ENCODE measurements at places on chromosomes 5 and 9.

GRCh38 chr5:1757511-1757910 is 42.1 kb downstream of the MRPL36 start:
- no peak for DNase-seq

GRCh38 chr5:112614285-112614684 is 123.4 kb upstream of the APC start:
- DNase-seq, result no peak

GRCh38 chr9:97711223-97711626 is 14.1 kb upstream of the XPA start:
- no peak for DNase-seq

GRCh38 chr9:90983394-90983793 is 181.8 kb downstream of the SYK start:
- DNase-seq, result no peak

GRCh38 chr5:76455531-76456133 is 52.5 kb downstream of the IQGAP2 start:
- no peak for DNase-seq

GRCh38 chr5:54325610-54326311 is 15.4 kb upstream of the ARL15 start:
- DNase-seq, result no peak

GRCh38 chr5:110536120-110537115 is 190.1 kb downstream of the TMEM232 start:
- DNase-seq, result no peak

- no peak for DNase-seq
Observed at GRCh38 chr5:116573279-116573701, 1.3 kb downstream of the SEMA6A start.

GRCh38 chr9:128340691-128341434 is 536 bp downstream of the SLC27A4 start:
- DNase-seq, result no peak

DNA sequence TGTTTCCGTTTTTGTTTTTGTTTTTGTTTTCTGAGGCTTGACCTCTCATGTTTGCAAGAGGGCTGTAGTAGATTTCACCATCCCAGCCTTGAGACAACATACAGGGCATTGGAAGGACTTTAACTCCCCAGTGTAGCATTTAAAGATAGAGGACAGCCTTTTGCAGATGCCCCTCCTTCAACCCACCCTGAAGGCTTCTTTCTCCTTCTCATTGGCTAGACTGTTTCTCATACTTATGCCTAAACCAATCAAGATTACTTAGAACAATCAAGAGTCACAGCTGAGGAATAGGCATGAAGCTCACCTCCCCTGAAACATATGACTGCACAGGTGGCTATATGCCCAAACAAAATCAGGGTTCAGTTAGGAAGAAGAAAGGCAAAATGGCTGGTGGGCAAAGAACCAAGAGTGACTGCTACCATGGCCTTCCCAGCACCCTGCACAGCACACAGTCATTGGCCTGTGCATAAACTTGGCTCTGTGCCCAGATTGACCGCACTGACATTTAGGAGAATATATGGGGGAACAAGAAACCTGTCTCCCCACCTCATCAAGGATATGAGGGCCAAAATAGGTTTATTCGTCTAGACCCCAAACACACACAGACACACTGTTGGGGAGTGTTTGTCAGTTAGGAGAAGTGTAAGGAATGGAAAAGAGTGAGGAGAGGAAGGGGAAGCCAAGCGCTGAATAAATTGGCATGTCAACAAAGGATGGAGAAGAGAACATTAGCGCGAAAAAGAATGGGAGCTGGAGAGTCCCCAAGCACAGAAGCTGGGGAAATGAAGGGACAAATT is 137.3 kb upstream of the RANBP3L start:
- no peak for DNase-seq

GRCh38 chr9:132588098-132588497 is 5.7 kb downstream of the BARHL1 start:
- DNase-seq, result no peak

DNA sequence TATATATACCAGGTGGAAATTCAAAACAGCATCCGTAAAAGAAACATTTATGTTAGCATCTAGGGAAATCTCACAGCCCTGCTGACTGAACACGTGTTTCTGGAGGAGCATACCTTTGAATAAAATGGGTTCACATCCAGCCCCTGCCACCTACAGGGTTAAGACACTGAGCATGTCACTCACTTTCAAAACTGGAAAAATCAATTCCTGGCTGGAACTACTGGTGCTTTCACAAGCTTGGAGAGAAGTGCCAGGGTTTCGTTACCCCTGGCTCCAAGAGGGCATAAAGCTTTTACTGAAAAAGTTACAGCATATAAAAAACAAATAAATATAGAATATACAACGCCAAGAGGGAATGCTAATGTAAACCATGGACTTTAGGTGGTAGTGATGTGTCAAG is 48.0 kb downstream of the SERINC5 start:
- no peak for DNase-seq

GRCh38 chr9:27059412-27059811 is 49.6 kb upstream of the TEK start:
- no peak for DNase-seq

DNA sequence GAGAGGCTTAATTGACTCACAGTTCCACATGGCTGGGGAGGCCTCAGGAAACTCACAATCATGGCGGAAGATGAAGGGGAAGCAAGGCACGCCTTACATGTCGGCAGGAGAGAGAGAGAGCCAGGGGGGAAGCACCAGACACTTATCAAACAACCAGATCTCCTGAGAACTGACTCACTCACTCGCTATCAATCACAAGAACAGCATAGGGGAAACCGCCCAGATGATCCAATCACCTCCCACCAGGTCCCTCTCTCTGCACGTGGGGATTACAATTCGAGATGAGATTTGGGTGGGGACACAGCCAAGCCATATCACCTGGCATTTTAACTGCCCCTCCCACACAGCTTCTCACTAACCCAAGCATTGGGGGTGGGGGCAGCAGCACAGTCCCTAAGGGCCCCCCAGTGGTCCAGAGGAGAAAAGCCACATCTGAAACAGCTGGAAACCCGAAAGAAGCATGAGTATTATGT is 76.1 kb upstream of the ASS1 start:
- DNase-seq, result no peak

DNA sequence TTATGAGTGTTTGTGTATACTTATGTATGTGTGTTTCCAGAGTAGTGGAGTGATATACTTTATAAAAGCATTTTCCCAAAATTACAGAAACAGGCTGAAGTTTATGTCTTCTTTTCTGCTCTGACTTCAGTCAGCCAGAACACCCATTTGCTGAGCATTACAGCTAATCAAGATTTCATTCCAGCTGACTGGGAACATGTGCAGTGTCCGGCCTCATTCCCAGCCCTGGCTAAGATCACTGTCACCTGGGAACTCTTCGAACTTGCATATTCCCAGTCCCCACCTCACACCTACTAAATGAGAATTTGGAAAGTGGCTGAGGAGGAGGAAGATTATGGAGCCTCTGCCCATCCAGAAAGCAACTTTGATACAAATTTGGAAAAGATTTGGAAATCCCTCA is 90.8 kb upstream of the PRRC1 start:
- no peak for DNase-seq

DNA sequence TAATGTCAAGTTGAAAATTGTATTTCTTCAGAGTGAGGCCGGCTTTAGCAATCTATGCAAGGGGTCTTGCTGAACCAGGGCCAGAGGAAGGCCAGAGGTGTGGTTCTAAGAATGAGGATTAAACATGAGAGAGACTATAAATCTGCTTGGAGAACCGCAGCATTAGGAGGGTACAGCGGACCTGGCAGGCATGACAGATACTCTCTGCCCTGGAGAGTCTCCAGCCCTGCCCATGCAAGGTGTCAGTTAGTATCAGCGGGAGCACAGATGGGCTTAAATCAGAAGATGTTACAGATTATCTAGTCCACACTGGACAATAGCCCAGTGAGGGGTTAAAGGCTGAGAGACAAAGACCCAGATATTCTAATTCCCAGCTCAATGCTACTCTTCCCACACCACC is 11.5 kb upstream of the GPX3 start:
- DNase-seq, result no peak

- DNase-seq, result no peak
Observed at GRCh38 chr5:103108086-103108485, 11.9 kb downstream of the GIN1 start.

GRCh38 chr5:77993141-77993854 is 217.2 kb upstream of the TBCA start:
- no peak for DNase-seq

DNA sequence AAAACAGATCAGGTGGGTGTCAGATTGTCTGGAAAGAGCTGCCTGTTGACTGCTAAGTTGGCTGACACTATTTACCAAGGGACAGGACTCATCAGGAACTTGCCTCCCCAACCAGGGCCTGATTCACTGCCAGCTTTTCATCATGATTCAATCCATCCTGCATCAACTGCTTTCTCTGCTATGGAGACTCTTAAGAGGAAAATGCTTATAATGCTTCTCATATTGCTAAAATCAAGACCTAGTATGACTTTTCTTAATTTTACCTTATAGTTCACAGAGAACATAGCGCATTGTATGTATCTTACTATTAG is 21.3 kb downstream of the HTR4 start:
- no peak for DNase-seq

DNA sequence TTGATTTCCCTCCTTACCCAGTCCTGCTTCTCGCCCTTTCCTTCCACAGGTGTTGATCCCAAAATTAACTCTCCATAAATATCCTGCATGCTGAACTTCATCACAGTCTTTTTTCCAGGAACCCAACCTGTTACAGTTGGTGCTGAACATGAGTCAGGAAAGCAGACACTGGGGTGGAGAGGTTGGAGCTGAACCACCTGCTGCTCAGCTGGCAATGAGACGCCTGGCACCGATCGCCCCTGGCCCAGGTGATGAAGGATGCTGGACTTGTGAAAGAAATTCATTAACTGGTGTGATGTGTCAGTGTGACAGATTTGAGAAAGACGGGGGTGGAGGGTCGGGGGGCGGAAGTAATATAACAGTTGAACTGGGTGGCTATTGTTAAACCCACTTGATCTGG is 30.6 kb downstream of the CPLX2 start:
- no peak for DNase-seq

DNA sequence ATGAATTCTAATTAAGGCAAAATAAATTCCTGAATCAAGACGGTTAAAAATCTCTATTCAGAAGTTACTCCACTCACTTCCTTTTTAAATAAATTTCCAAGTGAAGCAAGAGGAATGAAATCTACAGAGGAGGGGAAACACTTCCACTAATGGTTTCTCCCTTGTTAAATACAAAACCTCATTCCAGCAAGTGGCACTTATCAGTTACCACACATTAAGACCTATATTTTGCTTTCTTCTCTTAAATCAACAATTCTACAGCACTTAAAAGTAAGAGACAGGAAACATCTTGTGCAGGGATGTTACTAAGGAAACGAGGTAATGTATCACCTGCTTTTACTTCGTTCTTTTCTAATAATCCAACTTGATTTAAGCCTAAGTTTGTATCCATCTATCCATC is 172.6 kb downstream of the RAPGEF6 start:
- no peak for DNase-seq

GRCh38 chr5:142957528-142957927 is 187.4 kb downstream of the ARHGAP26 start:
- DNase-seq, result no peak

GRCh38 chr5:98016771-98017170 is 756.7 kb upstream of the RGMB start:
- DNase-seq, result no peak

DNA sequence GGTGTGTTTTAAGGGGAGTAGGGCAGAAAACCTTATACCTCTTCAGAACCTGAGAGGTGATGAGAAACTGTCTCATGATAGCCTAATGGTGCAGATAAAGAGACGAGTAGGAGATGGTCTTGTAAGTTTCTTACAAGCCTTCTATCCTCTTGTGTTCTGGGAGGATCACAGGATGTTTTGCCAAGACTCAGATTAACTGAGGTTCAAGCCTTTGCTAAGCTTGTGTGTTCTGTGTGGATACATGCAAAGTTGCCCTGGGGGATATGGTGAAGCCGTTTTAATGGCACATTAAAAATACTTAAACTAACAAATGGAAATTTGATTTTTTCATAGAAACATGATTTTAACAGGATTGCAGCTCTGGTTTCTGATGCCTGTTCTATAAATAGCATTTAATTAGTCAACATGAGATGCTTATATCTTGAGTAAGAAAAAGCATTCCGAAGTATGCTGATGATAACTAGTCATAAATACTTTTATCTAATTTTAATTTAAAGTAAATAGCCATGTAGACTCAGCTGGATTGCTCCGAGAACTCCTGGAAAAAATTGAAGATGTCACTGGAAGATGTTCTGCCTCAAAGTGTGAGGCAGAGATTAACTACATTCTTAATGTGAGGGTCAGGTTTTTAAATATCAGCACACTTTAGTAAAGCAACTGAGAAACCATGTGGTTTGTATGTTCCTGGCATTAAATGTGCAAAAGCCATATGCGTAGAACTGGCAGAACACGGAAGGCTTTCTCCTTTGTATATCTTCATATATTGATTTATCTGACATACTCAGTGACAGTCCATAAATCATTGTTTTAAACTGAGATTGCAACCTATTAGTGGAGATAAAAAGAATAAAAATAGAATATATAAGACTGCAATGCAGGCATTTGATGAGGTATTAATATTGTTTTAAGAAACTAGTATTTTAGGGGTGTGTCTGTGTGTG is 53.7 kb downstream of the IPO11 start:
- DNase-seq, result no peak

DNA sequence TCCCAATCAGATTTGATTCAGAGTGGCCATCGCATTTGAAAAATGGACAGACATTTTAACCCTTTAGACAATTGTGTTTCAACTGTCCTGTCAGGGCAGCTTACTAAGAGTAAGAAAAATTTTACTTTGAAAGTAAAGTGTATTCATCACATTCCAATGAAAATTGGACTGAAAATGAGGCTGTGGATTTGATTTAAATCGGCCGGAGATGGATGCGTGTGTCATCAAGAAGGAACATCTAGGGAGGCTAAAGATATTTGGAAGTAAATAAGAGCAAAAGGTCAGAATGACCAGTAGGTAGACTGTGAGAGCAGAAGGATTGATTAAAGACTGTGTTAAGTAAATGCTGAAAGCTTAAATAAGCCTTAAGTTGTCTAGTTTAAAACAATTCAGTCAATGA is 1.5 kb downstream of the ZCCHC7 start:
- DNase-seq, result no peak

- DNase-seq, result no peak
Observed at GRCh38 chr9:94903961-94904421, 177.5 kb downstream of the AOPEP start.

GRCh38 chr9:131618785-131619184 is 73.5 kb downstream of the PRRT1B start:
- DNase-seq, result no peak

DNA sequence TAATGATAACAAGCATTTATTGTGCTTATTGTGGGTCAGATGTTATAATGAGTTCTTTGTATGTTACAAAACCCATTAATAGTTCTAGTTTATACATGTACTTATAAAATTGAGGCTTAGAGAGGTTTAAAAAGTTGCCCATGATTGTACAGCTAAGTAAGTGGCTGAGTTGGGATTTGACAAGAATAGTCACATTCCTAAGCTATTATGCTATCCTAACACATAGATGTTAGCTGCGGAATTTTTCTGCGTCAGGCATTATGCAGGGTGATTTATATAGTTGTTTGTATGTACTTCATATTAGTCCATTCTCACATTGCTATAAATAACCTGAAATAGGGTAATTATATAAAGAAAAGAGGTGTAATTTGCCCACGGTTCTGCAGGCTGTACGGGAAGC is 12.5 kb downstream of the COMMD10 start:
- peak; percentile 84 for DNase-seq
